ENCODE measurements at places on chromosomes 2 and 18. TPM values are rescaled to one million over a fixed set of nuclear protein-coding genes. Genes with fewer than 3 reads are reported as not detected.

Gene TUBA3E
- total RNA-seq, result not detected

Gene MRPL44
- 27.8 TPM for total RNA-seq

Gene CABYR
- 29.4 TPM for total RNA-seq

Gene CDH7
- total RNA-seq, result not detected

DNA sequence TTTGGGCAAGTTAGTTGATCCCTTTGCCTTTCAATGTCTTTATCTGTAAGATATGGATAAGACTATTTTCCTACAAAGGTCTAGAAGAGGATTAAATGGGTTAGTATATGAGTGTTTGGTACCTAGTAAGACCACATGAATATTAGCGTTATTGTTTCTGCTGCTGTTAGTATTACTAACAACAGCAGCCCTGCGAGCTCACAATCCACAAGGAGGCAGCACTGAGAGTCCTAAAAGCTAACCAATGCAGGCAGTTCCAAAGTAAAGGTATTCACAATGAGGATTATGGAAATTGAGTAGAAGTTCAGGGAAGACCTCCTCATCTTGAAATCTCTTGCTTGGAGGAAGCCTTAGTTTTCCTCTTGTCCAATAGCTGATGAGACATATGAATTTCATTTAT lies 248.9 kb downstream of the TDRD15 start:
- no peak overlapping the region for H3K4me3 ChIP-seq
- no peak overlapping the region for H3K27ac ChIP-seq
- no peaks in the 10 kb centered on the region for H3K27me3 ChIP-seq
- no peak for DNase-seq

DNA sequence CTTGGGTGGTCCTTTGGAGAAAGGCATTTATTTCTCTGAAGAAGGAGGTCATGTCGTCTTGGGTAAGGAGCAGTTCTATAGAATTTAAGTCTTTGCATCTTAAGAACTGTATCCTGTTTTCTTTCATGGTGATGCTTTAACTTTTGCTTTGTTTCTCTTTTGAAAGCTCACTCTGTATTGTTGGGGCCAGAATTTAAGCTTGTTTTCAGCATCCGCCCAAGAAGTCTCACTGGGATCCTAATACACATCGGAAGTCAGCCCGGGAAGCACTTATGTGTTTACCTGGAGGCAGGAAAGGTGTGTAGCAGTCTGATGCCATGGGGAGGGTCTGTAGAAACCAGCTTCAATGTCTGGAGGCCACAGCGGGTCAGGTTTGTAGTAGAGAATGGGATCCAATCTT lies 64.7 kb upstream of the TTC39C start:
- H3K4me3 ChIP-seq, result no peak overlapping the region
- 0 out of 2 replicates have a peak, but pooled peaks cover 4% of the 10 kb centered on the region for H3K27me3 ChIP-seq
- H3K27ac ChIP-seq, result no peak overlapping the region
- H3K4me1 ChIP-seq, result no peaks in the 10 kb centered on the region
- no peak for DNase-seq

DNA sequence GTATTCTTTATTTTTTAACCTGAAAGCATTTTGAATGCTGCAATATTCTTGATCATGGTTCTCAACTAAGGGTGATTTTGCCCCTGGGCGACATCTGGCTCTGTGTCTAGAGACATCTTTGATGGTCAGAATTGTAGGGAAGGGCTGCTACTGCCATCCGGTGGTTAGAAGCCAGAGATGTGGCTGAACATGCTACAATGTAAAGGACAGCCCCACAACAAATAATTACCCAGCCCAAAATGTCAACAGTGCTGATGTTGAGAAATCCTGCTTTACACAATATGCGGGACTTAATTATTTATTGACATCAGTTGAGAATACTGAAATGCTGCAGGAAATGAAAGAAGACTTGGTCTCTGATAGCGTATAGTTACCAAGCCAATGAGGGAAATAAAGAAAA lies 37.5 kb upstream of the SERPINB2 start:
- no peaks in the 10 kb centered on the region for H3K27me3 ChIP-seq
- H3K36me3 ChIP-seq, result no peaks in the 10 kb centered on the region
- no peak overlapping the region for H3K27ac ChIP-seq
- H3K4me3 ChIP-seq, result no peak overlapping the region

GRCh38 chr2:37291680-37292079 lies 33.0 kb downstream of the PRKD3 start:
- no peak overlapping the region for H3K27ac ChIP-seq
- no peak overlapping the region for H3K4me3 ChIP-seq
- H3K36me3 ChIP-seq, result no peaks in the 10 kb centered on the region
- no peaks in the 10 kb centered on the region for H3K4me1 ChIP-seq
- no peaks in the 10 kb centered on the region for H3K27me3 ChIP-seq

DNA sequence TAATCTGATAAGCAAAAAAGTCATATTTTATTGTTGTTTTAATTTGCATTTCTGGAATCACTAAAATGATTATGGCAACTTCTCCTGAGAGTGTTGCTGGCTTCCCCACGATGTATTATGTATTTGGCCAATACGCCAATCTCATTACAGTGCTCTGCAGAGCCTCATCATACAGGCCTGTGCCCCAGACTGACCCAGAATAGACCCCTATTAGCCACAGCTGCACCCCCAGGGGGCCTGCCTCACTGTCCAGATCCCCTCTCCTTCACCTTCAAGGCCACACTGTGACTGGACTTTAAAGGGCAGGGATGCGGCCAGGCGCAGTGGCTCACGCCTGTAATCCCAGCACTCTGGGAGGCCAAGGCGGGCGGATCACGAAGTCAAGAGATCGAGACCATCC lies 17.4 kb upstream of the COX7A2L start:
- no peaks in the 10 kb centered on the region for H3K27me3 ChIP-seq
- H3K36me3 ChIP-seq, result no peaks in the 10 kb centered on the region
- H3K4me3 ChIP-seq, result no peak overlapping the region
- DNase-seq, result no peak
- H3K4me1 ChIP-seq, result no peaks in the 10 kb centered on the region

- no peak for DNase-seq
- peaks cover 26% of the 10 kb centered on the region for H3K27me3 ChIP-seq
- no peaks in the 10 kb centered on the region for H3K4me1 ChIP-seq
- no peak overlapping the region for H3K4me3 ChIP-seq
- no peaks in the 10 kb centered on the region for H3K36me3 ChIP-seq
Observed at GRCh38 chr2:557635-558301, 119.4 kb downstream of the TMEM18 start.

- no peak overlapping the region for H3K27ac ChIP-seq
- H3K4me1 ChIP-seq, result no peaks in the 10 kb centered on the region
- no peak for DNase-seq
- no peaks in the 10 kb centered on the region for H3K27me3 ChIP-seq
- H3K36me3 ChIP-seq, result no peaks in the 10 kb centered on the region
Observed at GRCh38 chr2:221189431-221190067, 382.6 kb downstream of the EPHA4 start.

- H3K4me1 ChIP-seq, result no peaks in the 10 kb centered on the region
- no peak overlapping the region for H3K27ac ChIP-seq
Observed at GRCh38 chr2:135909976-135910375, 33.7 kb upstream of the MCM6 start.

- H3K27me3 ChIP-seq, result peaks cover 4% of the 10 kb centered on the region
- H3K4me1 ChIP-seq, result no peaks in the 10 kb centered on the region
- no peaks in the 10 kb centered on the region for H3K36me3 ChIP-seq
- DNase-seq, result no peak
- H3K4me3 ChIP-seq, result no peak overlapping the region
Observed at GRCh38 chr2:99621774-99622173, 132.0 kb upstream of the REV1 start.

GRCh38 chr2:149872638-149873150 lies 285.1 kb upstream of the MMADHC start:
- no peak overlapping the region for H3K27ac ChIP-seq
- H3K27me3 ChIP-seq, result no peaks in the 10 kb centered on the region
- no peak overlapping the region for H3K4me3 ChIP-seq

- H3K4me3 ChIP-seq, result no peak overlapping the region
- no peaks in the 10 kb centered on the region for H3K27me3 ChIP-seq
- no peak for DNase-seq
- H3K4me1 ChIP-seq, result no peaks in the 10 kb centered on the region
- H3K27ac ChIP-seq, result no peak overlapping the region
- no peaks in the 10 kb centered on the region for H3K36me3 ChIP-seq
Observed at GRCh38 chr18:79504034-79504433, 108.3 kb downstream of the NFATC1 start.
